Subcutaneous preadipocyte (primary cell): ENCODE measurements at places on chromosomes 13 and 19. TPM values are rescaled to one million over a fixed set of nuclear protein-coding genes. Genes with fewer than 3 reads are reported as not detected.

Gene SLAIN1
- total RNA-seq, result 0.59 TPM in 1 of 2 replicates, not detected in the other

Gene LIM2
- not detected in 2 replicates for total RNA-seq

Gene CCDC122
- 5.3 and 6.6 TPM in 2 replicates for total RNA-seq

Gene HSH2D
- not detected in 2 replicates for total RNA-seq

Gene CPT1C
- total RNA-seq, result 16.0 and 22.0 TPM in 2 replicates

Gene KIR2DL4
- total RNA-seq, result not detected in 2 replicates

Gene DAND5
- not detected in 2 replicates for total RNA-seq

Gene IER2
- total RNA-seq, result 12.5 and 24.0 TPM in 2 replicates

Gene SKA3
- total RNA-seq, result 10.7 and 22.5 TPM in 2 replicates

Gene ALKBH6
- total RNA-seq, result 12.7 and 14.3 TPM in 2 replicates

Gene IGFL1
- total RNA-seq, result not detected in 2 replicates

Gene CYP4F3
- total RNA-seq, result not detected in 2 replicates

Gene ZNF561
- total RNA-seq, result 24.0 and 27.2 TPM in 2 replicates

Gene LGALS7B
- total RNA-seq, result not detected in 2 replicates
